Stimulated activated CD8-positive, alpha-beta memory T cell treated with anti-CD3 and anti-CD28 coated beads, Interleukin-7, amount 100 ng/mL, for 48 hours (primary cell): ENCODE measurements at places on chromosomes 3 and 15.

- DNase-seq = no peak
These were observed 120.5 kb downstream of the KBTBD8 start for GRCh38 chr3:67118635-67119034.

GRCh38 chr15:59609730-59610712, 1.6 kb upstream of the GCNT3 start:
- DNase-seq = no peak

DNA sequence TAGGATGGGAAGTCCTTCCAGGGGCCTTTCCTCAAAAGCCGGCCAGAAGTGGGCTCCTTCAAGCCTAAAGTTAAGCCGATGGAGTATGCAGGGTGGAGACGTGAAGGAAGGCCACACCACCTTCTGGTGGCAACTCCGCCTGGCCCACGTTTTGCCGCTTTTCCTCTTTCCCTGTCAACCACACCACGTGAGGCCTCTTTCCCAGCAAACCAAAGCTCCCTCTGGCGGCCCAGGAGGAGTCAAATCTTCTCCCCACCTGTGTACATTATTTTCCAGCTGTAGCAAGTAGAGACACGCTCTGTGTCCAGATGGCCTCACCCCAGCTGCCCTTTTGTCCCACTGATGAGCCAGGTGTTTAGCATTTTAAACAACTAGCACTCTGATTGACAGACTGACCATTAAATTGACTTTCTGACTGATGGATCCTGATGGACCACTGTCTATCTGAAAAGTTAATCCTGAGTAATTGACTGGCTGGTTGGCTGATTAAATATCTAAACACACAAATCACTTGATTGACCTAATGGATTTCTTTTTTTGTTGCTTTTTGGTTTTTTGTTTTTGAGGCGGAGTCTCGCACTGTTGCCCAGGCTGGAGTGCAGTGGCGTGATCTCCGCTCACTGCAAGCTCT, 59.6 kb upstream of the ZBTB38 start:
- DNase-seq = no peak

- no peak for DNase-seq
These were observed 54.8 kb downstream of the CCDC54 start for GRCh38 chr3:107432013-107432515.
